A549 (cell line): ENCODE measurements at places on chromosomes 11 and 22.

GRCh38 chr11:1938343-1939005, 8.7 kb upstream of the MRPL23 start:
- DNase-seq: no peak

DNA sequence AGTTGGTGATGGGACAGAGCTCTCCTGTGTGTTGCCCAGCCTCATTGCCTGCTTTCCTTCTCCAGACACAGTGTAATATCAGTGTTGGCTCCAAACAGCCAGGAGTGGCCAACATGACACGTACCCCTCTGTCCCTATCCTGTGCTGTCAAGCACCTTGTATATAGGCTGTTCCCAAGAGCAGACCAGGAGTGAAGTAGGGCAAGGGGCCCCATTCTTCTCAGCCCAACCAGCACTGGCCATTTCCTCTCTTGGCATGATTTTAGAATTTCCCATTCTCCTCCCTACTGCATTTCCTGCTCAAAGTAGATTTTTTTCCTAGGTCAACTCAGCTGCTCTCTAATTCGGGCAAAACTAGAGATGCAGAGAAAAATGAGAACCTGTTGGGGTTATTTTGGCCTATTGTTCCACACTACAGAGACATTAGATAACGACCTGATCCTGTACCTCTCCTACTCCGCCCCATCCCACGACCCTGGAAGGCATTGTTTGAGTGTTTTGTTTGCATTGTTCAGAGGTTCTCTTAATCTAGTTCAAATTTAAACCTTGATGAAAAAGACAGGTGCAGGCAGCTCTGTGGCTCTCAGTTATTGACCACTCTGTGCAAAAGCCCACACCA, 95.6 kb downstream of the RASSF10 start:
- no peak for DNase-seq

DNA sequence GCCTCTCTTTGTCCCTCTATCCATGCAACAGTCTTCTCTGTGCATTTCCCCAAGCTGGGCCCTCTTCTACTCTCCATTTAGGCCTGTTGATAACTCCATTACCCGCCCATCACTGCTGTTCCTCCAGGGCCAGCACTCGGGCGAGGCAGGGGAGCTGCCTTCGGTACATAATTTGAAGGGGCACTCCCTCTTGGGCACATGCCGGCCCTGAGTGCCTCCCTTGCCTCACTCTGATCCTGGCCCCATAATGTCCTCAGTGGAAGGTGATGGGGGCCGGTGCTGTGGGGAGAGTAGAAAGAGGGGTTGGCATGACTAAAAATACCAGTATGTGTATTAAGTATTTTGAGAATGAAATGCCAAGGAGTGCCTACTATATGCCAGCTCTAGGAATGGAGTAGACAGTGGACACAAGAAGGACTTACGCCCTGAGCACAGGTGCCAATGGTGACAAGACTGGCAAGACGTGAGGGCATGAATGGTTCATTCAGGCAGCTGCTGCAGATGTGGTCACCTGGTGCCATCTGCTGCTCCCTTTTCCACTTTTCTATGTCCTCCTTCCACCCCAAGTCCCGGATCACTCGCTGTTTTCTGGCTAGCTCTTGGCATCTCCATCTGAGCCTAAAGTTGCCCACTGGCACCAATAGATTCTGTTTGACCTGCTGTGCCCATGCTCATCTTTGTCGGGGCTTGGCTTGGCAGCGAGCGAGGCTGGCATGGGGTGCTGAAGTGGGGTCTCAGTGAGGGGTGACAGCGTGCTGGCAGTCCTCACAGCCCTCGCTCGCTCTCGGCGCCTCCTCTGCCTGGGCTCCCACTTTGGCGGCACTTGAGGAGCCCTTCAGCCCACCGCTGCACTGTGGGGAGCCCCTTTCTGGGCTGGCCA, 22.6 kb downstream of the TMEM218 start:
- DNase-seq: no peak

GRCh38 chr11:74384641-74385040, 13.6 kb downstream of the PGM2L1 start:
- DNase-seq: no peak

GRCh38 chr22:48161298-48161697, 1398.8 kb downstream of the TBC1D22A start:
- no peak for DNase-seq

DNA sequence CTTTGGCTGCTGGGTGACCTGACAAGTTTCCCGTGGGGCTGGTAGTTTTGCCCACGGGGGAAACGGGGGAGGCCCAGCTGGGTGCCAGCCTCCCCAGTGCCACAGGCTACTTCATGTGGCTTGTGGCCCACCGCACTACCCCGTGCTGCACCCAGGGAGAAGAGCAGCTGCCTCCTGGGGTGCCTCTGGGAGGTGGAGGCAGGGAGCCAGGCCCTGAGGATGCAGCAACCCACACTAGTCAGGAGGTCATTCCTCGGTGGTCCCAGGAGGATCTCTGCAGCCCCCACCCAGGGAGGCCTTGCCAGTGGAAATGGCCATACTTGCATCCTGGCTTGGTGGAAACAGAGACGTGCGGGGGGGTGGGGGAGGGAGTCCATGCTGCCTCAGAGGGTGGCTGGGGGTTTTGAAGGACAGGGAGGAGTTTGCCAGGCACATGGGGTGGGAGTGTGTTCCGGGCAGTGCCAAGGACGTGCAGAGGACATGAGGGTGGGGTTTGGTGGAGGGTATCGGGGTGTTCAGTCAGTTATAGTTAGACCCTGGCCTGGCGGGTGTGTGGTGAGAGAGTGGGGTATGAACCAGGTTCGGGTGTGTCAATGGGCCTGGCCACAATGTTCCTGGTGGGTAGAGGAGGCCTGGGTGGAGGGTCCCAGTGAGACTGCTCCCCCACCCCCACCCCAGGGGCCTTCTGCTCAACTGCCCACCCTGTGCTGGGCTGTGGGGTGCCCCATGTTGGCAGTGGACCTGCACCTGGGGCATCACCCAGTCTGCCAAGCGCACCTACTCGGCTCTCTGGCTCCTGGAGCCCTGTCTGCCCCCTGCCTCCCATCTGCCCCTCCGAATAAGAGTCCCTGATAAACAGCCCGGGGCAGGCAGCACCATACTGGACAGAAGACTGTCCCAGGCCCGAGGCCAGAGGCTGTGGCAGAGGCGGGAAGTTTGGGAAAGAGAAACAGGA, 3.8 kb downstream of the PIM3 start:
- no peak for DNase-seq

- DNase-seq: no peak
Measured at GRCh38 chr11:36038541-36038940, 94.7 kb downstream of the LDLRAD3 start.
